ENCODE measurements at places on chromosomes 6 and 20.

- no peak for DNase-seq
These were observed 22.0 kb downstream of the RNF146 start for GRCh38 chr6:127288705-127289104.

GRCh38 chr6:4355241-4355640 lies 219.9 kb upstream of the ECI2 start:
- no peak for DNase-seq

- no peak for DNase-seq
These were observed 289.7 kb downstream of the KCNQ5 start for GRCh38 chr6:72911463-72912155.

GRCh38 chr20:57952136-57952535 lies 242.3 kb upstream of the PMEPA1 start:
- no peak for DNase-seq

DNA sequence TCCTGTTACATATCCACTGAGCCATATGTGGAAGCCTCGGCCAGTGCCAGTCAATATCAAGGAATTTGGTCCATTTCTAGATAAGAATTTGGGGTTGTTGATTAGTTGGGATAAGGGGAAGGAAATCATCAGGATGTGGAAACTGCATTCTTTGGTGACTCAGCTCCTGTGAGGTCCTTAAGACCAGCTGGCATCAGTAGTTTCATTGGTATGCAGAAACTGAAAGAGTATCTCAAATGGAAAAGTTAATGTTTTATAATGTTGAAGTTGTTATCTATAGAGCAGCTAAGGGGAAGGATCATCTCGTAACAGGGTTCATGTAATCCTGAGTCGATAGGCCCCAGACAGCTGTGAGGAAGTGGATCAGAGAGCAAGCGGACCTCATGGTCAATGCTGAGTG lies 87.9 kb upstream of the PRND start:
- no peak for DNase-seq

GRCh38 chr20:50398821-50399554 lies 111.2 kb upstream of the PTPN1 start:
- no peak for DNase-seq

- DNase-seq: no peak
These were observed 29.9 kb downstream of the HIVEP2 start for GRCh38 chr6:142914937-142915697.

- DNase-seq: no peak
These were observed 11.2 kb downstream of the UST start for GRCh38 chr6:148757944-148758480.

- no peak for DNase-seq
These were observed 54.2 kb downstream of the TRAM2 start for GRCh38 chr6:52522655-52523054.

- DNase-seq: no peak
These were observed 118.3 kb downstream of the RALGAPA2 start for GRCh38 chr20:20594171-20594530.

Measured in stimulated activated CD4-positive, alpha-beta T cell treated with anti-CD3 and anti-CD28 coated beads, Interleukin-15, amount 100 ng/mL, for 48 hours (primary cell).